RWPE1 (cell line): ENCODE measurements at places on chromosomes 4 and X.

DNA sequence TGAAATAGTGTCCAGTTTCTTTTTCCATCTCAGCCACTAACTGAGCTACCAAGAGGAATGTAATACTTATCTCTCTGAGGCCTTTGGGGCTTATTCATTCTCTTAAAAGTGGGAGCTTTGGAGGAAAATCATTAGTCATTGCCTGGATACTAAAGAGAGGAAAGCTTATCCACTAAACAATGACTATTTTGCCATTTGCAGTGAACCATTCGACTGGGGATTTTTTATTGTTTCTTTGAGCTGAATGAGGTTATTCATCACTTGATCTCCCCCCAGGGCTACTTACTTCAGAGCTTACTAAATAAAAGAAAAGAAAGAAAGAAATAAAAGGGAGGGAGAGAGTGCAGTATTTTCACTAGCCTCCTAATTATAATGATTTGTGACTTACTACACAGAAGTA lies 1329.5 kb upstream of the TENM3 start:
- DNase-seq = peak; percentile 37

- no peak for DNase-seq
Measured at GRCh38 chr4:3218824-3219760, 29.9 kb upstream of the MSANTD1 start.

GRCh38 chrX:121365572-121366161 lies 318.3 kb downstream of the GLUD2 start:
- no peak for DNase-seq

DNA sequence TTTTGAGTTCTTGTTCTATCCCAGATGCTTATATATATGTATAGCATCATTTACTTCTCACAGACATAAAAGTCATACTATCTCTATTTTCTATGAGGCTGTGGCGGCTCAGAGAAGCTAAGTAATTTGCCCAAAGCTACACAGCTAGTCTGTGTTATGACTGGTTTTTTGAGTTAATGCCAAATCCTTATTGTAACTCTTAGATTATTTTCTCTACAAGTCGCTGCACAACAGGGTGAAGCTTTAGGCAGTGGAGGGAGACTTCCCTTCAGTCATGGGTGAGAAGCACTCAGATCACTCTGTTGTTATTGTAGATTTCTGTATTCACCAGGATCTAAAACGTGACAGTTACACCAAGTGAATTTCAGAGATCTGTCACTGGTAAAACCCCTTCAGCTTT lies 48.1 kb downstream of the WWC2 start:
- no peak for DNase-seq

- no peak for DNase-seq
Measured at GRCh38 chr4:153019906-153020305, 83.8 kb downstream of the FHDC1 start.
